ENCODE measurements at places on chromosomes 2 and 18. TPM values are rescaled to one million over a fixed set of nuclear protein-coding genes. Genes with fewer than 3 reads are reported as not detected.

CD302 gene
- 25.2 TPM for total RNA-seq

TACR1 gene
- 0.28 TPM for total RNA-seq

DNA sequence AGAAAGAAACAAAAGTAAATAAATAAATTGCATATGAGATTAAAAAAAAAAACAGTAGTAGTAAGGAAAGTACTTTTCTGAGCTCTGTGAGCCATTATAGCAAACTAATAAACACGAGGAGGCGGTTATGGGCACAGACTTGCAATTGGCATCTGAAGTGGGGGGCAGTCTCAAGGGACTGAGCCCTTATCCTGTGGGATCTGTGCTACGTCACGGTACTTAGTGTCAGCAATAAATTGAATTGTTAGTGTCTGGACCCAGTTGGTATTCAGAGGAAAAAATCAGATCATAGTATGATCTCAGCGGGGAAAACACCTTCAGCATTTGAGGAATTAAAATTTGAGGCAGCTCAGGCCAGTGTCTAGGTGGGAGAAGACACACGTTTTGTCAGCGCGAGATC lies 76.6 kb upstream of the TEX51 start:
- DNase-seq: no peak

- DNase-seq: no peak
Observed at GRCh38 chr18:40529478-40529877, 1425.6 kb upstream of the PIK3C3 start.

DNA sequence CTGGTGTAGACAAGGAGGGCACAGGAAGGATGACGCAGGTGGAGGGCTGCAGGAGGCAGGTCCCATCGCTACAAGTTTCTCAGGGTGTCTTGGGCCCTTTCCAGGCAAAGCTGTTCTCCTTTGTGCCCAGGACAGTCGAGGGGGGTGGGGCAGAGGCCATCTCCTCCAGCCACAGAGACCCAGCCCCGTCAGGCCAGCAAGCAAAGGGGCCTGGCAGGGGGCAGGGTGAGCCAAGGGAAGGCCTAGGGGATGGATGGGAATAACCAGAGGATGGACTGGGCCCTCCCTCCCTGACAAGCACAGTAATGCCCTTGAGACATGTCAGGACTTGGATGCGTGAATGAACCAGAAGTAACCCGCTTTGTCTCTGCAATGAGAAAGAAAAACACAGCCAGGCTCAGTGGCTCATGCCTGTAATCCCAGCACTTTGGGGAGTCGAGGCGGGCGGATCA lies 6.3 kb downstream of the TCF23 start:
- no peak for DNase-seq

GRCh38 chr2:150034665-150035064 lies 447.1 kb upstream of the MMADHC start:
- no peak for DNase-seq

GRCh38 chr2:41896186-41896846 lies 151.5 kb upstream of the PKDCC start:
- no peak for DNase-seq

XDH gene
- total RNA-seq: 4.0 TPM

GRCh38 chr2:66929632-66930338 lies 467.3 kb upstream of the ETAA1 start:
- peak; percentile 69 for DNase-seq
